ENCODE measurements at places on chromosomes 1 and 21.
A peak's percentile ranks its signal among the peaks of the same experiment; 100 is the strongest.

GRCh38 chr1:211529453-211529852, 37.5 kb upstream of the RD3 start:
- DNase-seq: no peak

- no peak for DNase-seq
Observed at GRCh38 chr1:101993710-101994109, 3.0 kb downstream of the OLFM3 start.

DNA sequence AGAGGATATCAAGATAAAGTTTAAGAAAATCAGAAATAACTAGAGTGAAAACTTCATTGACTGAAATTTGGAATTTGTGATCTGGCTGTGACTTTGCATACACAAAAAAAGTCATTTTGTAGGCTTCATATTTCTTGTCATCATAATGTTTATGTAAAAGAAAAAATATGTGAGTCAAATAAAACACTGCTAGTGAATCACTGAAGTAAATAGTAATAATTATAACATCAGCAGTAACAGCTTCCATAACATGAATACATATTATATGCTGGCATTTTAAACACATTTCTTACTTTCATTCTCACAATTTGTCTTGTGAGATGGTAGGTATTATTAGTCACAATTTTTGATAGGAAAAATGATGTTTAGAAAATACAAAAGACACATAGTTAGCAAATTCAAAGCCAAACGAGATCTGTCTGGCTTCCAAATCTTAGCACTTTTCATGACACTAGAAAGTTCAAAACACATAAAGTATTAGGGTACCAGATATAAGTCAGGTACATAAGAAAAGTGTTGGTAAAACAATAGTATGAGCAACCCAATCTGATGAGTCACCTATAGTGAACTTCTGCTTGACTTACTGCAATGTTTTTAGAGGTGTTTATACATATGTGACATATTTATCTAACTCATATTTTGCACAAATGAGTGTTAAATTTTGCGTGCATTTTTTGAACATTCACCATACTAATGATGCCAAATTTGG, 241.0 kb upstream of the SNX7 start:
- no peak for DNase-seq

- no peak for DNase-seq
Observed at GRCh38 chr21:31760931-31761330, 29.0 kb upstream of the SCAF4 start.

DNA sequence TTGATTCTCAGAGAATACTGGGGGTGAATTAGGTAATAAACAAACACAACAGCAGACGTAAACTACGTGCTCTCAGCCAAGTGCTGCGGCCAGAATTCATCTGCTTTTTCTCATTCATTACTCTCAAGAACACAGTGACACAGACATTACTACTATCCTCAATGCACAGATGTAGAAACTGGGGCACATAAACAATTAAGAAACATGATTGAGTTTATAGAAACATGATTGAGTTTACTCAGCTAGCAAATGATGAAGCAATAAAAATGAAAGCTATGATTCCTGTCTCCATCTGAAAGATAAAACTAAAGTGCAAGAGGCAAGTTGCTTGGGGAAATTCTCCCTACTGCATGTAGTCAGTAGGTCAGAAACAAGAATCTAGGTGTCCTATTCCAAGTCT, 140.5 kb downstream of the IFI44 start:
- DNase-seq: no peak

GRCh38 chr1:172779491-172779890, 120.6 kb downstream of the FASLG start:
- no peak for DNase-seq

DNA sequence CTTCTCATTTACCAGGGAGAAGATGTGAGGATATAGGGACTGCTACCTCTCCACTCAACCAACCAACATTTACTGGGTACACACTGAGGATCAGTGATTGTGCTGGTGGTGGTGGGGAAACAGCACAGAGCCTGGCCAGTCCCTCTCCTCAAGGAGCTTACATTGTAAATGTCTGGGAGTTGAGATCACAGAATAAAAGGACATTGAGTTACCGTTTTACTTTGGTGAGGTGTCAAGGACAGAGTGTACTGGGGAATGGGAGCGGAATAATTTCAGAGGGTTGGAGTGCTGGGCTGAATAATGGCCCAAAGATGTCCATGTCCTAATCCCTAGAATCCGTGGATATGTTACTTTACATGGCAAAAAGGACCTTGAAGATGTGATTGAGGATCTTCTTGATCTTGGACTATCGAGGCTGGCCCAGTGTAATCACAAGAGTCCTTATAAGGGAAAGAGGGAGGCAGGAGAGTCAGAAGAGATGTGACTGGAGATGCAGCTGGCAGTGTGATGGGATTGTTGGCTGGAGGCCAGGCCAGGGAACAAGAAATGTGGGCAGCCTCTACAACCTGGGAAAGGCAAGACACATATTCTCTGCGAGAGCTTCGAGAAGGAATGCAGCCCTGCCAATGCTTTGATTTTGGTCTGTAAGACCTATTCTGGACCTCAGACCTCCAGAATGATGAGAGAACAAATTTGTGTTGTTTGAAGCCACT, 26.6 kb upstream of the RWDD3 start:
- peak; percentile 32 for DNase-seq

DNA sequence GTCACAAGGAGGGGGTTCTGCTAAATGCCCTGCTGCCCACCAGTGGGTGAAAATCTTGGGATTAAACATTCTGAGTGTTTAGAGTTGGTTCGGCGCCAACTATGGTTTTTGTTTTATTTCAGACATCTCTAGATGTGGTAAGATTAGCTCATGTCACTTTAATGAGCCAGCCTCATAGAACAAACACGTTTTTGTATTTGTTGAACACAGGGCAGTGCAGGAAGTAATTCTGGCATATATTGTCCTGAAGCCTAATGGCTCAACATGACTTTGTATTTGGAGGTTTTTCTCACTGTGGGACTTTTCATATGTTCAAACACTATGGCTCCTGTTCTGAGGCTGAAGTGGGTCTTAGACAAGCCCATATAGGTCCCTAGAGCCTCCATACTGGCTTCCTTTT, 107.8 kb downstream of the NGF start:
- peak; percentile 15 for DNase-seq

- DNase-seq: no peak
Observed at GRCh38 chr21:15761507-15762100, 31.8 kb downstream of the USP25 start.

DNA sequence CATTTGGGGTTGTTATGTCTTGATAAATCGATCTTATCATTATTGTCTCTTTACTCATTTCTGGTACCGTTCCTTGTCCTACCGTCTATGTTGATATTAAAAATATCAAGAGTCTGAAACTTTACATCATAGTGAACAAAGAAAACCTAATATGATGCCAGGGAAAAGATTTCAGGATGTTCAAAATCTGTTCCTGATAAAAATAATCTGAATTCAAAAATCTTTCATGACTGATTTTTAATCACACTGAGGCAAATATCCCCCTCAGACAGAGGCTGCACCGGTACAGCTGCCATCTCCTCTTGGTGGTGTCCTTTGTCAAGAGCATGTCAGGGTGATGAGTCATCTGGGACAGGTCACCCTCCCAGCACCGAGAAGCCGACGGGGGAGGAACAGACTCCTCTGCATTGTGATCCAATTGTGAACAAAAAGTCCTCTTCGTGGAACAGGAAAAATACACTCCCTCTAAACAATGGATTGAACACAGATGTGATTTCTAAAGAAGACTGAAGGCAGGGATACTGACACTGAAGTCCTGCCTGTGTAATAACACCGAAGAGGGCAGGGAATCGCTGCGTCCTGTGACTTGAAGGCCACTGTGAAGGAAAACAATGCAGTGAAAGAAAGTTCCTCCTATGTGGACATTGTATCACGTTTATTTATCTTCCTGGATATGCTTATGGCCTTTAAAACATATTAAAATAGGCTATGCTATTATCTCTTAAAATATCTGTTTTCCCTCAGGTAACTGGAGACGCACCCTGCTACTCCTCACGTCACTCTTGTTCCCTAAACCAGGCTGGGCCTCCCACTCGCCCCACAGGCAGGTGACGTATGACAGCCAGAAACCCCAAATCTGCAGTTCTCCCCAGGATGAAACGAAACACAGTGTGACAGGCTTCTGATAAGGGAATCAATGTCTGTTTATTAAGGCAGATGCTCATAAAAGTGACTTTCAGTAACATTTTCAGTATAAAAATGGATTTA, 4.3 kb upstream of the SPATC1L start:
- DNase-seq: peak; percentile 28

- no peak for DNase-seq
Observed at GRCh38 chr1:101284622-101285218, 47.9 kb downstream of the S1PR1 start.

DNA sequence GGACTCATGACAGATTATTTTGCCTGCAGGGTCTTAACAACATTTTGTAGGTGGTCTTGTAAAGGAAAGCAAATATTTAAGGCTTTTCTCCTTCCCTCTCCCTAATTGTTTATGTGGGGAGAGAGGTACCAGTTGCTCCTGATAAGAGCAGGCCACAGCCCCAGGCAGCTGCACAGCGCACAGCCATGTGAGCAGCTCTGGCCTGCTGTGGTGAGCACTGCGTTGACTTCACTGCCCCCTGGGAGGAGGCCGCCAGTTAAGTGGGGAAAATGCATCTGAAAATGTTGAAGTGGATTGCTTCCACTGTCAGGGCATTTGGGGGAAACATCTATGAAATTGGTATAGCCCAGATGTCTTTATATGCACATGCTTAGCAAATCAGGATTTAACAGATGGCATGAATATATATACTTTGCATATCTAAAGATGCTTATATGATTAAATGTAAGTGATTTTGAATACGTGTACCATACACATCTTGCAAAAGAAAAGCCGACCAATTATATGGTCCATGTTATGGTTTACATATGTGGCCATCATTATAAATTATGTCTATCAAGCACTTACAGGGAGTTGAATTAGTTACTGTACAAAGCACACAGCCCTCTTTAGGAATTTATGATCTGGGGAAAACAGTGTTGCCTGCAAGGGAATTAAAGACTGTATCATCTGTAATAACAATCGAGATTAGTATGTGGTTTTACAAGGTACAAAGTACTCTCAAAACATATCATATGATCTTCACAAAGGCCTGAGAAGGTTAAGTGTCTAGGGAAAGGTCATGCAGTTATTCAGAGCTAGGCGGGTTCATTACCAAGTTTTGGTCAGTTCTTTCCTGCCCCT, 132.1 kb downstream of the RHOU start:
- peak; percentile 52 for DNase-seq

DNA sequence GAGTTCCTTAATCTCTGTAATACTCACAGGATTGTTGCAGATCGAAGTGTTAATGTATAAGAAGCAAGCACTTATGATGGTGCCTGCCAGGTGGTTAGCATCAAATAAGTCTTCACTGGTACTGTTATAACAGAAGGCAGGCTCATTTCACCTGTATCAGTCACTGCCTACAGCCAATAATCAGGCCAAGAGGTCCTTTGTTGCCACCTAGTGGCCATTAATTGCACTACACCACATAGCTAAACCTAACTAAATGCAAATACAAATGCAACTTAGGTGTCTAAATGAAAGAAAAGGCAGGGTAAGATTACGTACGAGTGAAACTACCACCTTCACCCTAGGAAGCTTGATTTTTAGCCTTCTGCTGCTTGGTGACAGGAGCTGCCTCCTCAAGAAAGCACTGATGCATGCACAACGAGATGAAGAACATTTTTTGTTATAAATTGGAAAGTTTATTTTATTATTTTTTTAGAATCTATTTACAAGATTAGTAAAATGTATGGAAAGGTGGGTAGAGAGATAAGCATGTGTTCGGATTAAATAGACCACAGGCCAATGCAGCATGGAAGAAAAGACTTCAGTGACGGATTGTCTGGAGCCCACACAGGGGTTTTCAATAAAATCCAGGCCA, 334.8 kb upstream of the CAMK1G start:
- DNase-seq: peak; percentile 90

DNA sequence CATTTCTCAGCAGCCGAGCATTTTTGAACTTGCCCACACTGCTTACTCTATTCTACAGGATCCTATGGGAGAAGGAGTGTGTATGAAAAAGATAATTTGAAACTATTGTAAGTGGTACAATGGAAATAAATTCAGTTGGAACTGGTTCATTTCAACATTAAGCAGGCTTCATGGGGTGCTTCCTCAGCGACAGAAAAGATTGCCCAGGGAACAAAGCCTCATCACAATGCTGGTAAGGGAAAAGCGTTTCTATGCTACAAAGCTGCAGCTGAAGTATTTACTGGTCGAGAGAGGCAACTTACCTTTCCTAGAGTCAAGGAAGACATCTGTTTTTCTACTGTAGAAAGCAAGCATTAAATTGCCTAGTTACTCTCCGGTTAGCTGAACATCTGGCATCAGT, 568.2 kb upstream of the ZP4 start:
- DNase-seq: no peak

DNA sequence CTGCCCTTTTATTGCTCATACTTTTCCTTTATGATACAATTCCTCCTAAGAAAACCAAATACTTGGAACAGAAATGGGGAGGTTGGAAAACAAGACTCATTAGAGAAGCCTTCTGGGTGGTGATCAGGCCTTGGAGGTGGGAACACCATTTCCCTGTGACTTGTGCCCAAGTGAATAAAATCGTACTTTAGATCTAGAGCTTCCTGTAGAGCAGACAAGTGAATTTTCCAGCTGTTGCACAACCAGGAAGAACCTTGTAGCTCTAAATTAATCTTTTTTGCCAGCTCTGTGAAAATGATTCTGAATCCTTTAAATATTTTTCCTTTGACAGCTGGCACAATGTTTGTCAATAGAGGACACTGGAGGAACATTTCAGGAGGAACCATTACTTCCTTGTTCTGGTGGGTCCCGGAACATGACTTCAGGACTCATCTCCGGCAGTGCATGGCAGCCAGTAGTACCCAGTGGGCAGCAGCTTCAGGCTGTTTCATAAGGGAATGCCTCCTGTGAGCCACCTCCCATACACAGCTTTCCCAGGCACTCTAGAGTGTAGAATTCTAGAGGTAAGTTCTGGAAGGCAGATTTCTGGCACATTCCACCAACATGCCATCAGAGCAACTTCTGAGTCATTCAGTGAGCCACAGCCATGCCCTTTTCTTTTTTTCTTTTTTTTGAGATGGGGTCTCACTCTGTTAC, 5.5 kb upstream of the SNAPIN start:
- no peak for DNase-seq

GRCh38 chr1:69491416-69491815, 76.3 kb upstream of the LRRC7 start:
- no peak for DNase-seq

DNA sequence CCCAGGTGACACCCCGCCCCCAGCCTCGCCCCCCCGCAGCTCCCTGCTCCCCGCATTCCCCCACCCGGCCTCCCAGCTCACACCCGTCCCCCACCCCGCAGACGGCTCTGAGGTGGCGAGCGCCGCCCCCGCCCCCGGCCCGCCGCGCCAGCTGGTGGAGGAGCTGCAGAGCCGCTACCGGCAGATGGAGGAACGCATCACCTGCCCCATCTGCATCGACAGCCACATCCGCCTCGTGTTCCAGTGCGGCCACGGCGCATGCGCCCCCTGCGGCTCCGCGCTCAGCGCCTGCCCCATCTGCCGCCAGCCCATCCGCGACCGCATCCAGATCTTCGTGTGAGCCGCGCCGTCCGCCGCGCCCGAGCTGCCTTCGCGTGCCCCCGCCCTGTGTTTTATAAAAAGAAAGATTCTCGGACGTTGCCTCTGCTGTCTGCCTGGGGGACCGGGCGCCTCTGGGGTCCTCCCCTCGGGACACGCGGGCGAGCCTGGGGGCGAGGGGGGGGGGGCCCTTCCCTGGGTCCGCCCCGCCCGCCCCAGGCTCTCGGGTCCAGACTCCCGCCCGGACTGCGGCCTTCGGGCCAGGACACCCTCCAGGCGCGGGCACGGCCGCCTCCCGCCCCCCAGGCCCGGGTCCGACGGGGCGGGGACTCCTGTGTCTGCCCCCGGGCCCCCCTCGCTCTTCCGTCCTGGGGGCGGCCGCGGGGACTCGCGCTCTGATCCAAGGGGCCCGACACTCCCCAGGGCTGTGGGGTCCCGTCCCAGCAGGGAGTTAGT, 1.6 kb upstream of the MMP23B start:
- no peak for DNase-seq

Measured in NCI-H1417 (cell line).